ENCODE measurements at places on chromosomes 2 and 18. TPM values are rescaled to one million over a fixed set of nuclear protein-coding genes. Genes with fewer than 3 reads are reported as not detected.

LCT gene
- not detected for total RNA-seq

GNAL gene
- 6.1 TPM for total RNA-seq

UPP2 gene
- 0.16 TPM for total RNA-seq

HOXD10 gene
- 14.1 TPM for total RNA-seq

VWA3B gene
- total RNA-seq: 0.48 TPM
